ENCODE measurements at places on chromosomes 3 and 15. TPM values are rescaled to one million over a fixed set of nuclear protein-coding genes. Genes with fewer than 3 reads are reported as not detected.

Gene NAALADL2
- total RNA-seq, result 3.6 TPM

Gene TMEM158
- 0.88 TPM for total RNA-seq

Gene CADM2
- total RNA-seq, result 2.1 TPM

Gene ERC2
- not detected for total RNA-seq

Gene CNTN4
- total RNA-seq, result 3.3 TPM

Gene DUOXA2
- not detected for total RNA-seq

DNA sequence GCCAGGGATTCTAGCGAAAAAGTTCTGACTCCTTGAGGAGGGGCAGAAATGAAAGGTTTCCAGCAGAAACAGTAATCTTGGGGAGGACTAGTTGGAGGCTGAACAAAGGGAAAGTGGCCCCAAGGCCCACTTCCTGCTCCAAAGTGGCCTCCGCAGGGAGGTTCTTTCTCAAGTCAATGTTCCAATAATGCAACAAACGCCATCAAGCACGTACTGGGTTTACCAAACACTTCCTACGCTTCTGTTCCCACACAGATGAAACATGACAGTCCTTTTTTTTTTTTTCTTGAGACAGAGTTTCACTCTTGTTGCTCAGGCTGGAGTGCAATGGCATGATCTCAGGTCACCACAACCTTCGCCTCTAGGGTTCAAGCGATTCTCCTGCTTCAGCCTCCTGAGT lies 9.6 kb upstream of the RCCD1 start:
- DNase-seq, result no peak

DNA sequence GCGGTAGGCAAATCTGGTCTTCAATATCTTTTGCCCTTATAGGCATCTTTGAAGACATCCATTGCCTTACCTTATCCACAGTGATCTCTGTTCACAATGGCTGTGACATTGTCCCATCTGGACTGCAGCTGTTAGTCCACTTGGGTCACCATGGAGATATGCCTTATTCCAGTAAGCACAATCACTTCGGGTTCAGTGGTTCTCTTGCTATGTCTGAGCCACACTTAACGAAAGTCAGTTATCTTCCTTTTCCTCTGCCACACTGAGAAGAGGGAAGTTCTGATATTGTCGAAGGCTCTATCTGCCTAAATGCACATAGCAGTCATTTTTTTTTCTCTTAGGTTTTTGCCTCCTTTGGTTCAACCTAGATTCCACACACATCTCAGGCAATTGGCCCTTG lies 119.0 kb upstream of the SATB1 start:
- no peak for DNase-seq

GRCh38 chr3:16866571-16866970 lies 18.2 kb upstream of the PLCL2 start:
- no peak for DNase-seq

- no peak for DNase-seq
These were observed 273.2 kb downstream of the MECOM start for GRCh38 chr3:169390271-169390670.

- DNase-seq, result no peak
These were observed 64.5 kb downstream of the PLD1 start for GRCh38 chr3:171745577-171746319.

DNA sequence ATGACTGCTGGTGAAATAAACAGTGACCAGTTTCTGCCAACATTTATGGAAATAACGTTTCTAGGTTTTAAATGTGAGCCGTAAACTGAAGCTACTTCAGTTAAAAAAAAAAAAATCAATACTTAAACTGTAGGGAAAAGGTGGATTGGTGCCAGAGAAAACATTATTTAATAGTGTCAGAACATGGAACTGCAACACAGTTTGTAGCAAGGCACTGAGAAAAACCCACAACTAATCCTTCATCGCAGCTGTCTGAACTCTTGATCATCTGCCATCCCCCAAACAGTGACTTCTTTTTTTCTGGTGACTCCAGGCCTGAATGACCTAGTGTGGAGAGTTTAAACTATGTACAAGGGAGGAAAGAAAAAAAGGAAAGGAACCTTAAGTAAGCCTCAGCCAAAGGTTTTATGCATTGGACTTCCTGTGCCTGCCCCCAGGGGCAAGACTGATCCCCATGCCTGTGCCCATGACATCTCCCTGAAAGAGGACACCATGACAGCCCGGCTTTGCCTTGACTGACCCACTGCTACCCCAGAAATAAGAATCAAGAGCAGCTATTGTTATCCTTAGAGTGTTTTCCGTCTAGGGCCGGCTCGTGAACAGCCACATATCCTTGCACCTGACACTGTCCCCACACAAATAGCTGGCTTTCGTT lies 33.1 kb downstream of the CRTAP start:
- peak; percentile 78 for DNase-seq

GRCh38 chr3:134911586-134912548 lies 116.8 kb downstream of the EPHB1 start:
- DNase-seq, result peak; percentile 60

DNA sequence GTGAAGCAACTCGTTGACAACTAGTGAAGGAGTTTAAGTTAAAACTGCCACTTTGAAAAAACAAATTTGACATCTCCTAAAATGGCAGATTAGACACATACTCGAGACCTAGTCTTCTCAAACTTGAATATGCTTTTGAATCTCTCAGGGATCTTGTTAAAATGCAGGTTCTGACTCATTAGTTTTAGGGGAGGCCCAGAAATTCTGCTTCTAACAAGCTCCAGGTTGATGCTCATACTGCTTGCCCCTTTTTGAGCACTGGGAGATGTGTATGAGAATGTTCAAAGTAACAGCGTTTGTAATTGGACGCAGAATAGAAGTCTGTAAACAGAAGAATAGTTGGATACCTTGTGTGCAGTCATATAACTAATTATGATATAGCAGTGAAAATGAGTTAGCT lies 1.6 kb downstream of the C3orf38 start:
- no peak for DNase-seq

- DNase-seq, result no peak
These were observed 30.7 kb downstream of the MBNL1 start for GRCh38 chr3:152299249-152299976.

GRCh38 chr3:194489736-194490612 lies 3.2 kb upstream of the ATP13A3 start:
- DNase-seq, result no peak

- peak; percentile 67 for DNase-seq
These were observed 5.8 kb upstream of the TOPAZ1 start for GRCh38 chr3:44235604-44236484.

DNA sequence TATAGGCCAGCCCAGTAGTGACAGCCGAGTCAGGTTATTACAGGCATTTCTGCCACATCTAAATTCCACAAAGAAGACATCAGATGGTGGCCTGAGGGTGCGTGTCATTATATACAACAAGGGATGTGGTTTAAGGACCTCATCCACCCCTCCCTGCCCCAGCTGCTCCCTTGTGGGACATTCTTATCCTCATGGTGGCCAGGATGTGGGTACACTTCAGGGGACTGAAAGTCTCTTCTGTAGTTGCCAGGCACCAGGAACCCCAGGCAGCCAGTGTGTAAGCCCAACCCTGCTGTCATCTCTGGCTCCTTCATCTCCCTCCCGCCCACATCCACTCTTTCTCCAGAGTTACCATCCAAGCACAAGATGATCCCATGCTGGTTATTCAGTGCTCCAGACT lies 224.9 kb upstream of the TOPAZ1 start:
- DNase-seq, result no peak

DNA sequence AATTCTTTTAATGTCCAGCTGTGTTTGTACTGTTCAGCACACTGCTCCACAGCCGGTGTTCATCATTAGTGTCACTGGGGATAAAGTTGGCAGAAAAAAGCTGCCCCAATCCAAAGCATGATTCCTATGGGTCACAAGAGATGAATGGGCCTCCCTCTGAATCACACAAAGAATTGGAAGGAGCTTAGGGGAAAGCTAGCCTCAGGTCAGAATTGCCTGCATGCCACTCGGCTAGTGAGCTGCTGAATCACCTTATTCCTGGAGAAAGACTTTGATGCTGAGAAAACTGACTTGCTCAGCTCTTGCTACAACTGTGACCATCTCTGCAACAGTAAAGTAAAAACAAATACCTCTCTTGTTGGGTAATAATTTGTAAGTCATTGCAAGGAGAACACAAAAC lies 3.5 kb downstream of the CCK start:
- DNase-seq, result no peak

DNA sequence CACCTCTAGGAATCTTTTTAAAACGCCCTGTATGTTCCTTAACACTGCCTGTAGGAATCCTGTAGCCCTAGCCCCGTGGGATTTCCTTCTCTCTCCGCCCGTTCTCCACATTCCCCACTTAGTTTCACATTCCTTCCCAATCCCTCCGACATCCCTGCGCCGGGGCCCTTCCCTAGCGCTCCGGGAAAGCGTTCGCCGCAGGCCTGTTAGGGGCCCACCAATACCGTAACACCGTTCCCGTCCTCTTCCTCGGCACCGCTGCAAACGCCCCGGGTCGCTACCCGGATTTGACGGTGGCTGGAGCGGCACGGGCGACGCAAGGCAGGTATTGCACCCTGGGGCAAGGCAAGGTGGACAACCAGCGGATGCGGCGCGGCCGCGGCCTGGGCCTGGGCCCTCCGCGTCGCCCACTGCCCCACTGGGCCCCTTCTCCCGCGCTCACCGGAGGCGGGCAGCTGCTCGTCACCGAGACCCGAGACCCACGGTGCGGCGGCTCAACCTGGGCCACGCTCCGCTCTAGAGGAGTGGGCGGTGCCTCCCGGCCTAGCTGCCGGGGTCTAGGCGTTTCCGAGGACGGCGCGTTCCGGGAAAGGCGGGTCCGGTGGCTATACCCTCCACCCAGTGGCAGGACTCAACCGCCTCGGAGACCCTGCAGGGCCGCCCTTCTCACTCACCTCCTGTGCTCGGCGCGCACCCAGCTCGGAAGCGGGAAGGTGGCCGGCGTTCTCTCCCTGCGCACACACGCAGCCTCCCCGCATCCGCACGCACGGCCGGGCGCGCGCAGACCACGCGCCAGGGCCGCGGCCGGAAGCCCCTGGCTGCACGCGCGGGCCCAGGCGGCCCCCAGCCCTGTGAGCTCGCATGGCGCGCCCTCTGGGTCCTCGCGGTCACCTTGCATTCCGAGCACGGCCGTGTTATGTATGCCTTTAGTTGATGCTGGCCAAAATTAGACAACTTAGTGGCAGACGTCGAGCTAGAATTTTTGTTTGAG lies at the start of gene B3GALNT1:
Gene B3GALNT1, minus strand, starts transcription at position 789 of the 991 bp plus-strand sequence. CDS start 18,595 bp downstream, outside the sequence.
- peak; percentile 86 for DNase-seq

DNA sequence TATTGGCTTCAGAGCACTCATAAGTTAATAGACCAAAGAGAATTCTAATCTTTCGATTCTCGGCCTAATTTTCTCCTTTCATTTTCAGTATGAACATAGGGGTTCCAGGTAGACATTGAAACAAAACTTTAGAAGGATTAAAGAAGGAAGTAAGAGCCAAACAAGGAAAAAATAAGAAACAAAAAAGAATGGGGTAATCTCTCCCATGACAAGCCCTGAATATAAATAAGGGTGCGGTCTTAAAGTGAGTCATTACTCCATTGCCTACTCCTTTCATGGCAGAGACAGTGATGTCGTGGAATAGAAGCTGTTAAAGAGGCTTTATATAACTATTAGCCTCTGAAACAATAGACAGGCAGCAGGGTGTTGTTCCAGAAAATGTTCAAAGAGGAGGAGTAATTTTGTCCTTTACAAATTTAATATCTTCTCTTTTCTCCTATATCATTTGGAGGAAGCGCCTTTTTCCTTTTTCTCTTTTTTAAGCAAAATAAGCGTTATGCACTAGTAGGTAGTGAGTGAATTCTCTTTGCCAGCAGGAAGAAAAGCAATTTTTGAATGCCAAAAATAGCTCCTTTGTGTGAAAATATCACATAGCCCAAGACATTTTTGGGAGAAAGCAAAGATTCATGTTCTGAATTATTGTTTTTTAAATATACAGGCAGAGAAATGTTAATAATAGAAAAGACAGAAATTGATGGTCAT lies 607.9 kb upstream of the KCNMB2 start:
- no peak for DNase-seq

DNA sequence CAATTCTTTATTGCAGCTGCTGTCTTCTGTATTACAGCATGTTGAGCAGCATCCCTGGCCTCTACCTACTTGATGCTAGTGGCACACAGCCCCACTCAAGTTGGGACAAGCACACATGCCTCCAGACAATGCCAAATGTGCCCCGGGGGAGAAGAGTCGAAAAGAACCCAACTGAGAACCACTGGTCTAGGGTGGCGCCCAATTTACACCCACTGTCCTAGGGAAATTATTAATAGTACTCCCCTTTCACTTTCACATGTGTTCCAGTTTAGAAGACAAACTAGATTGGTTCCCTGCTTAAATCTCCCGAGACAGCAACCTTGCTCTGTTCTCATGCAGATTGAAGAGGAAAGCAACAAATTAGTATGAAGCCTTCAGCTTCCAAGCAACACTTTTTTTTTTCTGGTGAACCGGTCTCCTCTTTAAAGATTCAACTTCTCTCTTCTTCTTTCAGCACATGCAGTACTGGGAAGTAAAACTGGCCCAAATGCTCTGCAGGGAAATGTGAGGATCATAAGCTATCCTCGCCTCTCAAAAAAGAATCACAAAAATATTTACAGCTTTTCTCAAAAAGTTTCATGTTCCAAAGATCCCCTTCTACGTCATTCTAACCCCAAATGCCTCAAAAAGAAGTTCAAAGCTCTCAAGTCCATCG lies 823.9 kb upstream of the CFAP20DC start:
- DNase-seq, result no peak

DNA sequence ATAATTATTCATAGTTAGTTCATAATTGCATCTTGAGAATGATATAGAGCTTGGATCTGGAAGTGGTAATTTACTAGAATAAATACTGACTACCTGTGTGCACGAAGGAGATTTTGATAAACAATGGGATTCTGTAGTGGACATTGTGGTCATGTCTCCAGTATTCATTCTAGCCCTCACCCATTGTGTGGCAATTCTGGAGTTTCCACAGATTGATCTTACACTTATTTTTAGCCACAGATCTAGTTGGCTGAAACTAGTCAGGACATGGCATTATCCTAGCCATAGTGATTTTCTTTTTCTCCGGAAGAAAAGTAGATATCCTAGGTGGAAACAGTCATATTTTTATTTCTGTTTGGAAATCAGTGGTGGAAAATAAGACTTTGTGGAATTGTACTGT lies 833.1 kb downstream of the NAALADL2 start:
- no peak for DNase-seq

DNA sequence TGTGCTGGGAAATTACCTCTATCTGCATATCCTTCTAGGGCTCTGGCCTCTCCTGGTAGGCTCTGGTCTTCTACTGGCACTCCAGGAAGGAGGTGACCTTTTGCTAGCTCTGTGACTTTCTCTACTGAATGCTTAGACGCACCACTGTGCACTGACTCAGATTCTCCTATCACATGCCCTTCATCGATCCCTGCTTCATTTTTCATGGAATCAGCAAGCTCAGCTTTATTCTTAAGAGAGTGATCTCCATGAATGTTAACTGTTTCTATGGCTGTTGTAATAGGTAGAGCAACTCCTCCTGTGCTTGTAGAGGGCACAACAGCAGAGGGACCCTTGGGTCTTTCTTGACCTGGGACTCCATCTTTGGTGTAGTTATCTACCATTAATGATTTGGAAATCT lies 106.6 kb downstream of the MAP4 start:
- peak; percentile 26 for DNase-seq

Measured in lower leg skin (tissue), 4 donors.